ENCODE measurements at places on chromosomes 12 and 14.

DNA sequence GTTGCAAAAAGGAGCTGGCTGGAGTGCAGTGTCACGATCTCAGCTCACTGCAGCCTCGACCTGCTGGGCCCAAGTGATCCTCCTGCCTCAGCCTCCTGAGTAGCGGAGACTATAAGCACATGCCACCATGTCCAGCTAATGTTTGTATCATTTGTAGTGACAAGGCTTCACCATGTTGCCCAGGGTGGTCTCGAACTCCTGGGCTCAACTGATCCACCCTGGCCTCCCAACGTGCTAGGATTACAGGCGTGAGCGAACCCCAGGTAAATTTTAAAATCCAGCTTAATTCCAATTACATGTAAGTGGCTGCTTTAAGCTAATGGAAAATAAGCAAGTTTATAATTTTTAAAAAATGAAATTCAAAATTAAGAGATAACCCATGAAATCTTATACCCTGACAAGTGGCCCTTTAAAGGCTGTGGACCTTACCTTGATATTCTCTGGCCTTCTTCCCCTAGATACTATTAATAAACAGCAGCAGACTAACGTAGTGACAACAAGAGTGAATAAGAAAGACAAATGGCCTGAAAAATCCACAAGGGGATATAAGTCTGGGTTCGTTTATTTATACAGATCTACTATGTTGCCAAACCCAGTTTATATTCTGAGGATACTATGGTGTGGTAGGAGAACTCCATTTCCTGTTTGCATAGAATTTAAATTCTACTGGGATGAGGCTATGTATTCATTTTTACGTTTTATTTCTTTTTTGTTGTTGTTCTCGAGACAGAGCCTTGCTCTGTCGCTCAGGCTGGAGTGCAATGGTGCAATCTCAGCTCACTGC lies 25.6 kb upstream of the SLC2A3 start:
- no peak for DNase-seq

GRCh38 chr14:24108336-24108874 lies 6.2 kb upstream of the DCAF11 start:
- DNase-seq: no peak

- DNase-seq: peak; percentile 57
These were observed 15.3 kb upstream of the DGLUCY start for GRCh38 chr14:91098591-91098990.

GRCh38 chr12:118337194-118337838 lies 35.4 kb downstream of the TAOK3 start:
- DNase-seq: peak; percentile 50

GRCh38 chr12:22578328-22578727 lies 34.0 kb upstream of the C2CD5 start:
- no peak for DNase-seq

DNA sequence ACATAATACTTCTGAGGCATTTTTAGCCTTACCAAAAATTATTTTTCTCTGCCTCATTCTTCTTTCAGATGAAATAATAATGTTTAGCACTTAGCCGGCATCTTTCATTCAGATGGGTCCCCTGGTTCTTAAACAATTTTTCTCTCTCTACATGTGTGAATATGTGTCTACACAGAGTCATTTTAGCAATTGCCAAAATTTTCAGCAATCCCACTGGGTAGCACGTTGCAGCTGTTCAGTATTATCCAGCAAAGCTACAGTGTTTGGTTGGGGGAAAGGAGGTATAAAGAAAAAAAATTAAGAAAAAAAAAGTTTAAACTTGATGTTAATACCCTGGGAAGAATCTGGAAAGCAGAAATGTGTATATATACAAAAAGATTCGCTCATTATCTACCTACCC lies 160.5 kb upstream of the TRHDE start:
- DNase-seq: no peak

GRCh38 chr14:67423424-67423823 lies 11.5 kb upstream of the PLEK2 start:
- no peak for DNase-seq

GRCh38 chr14:93619176-93619793 lies 169.0 kb downstream of the PRIMA1 start:
- DNase-seq: peak; percentile 71

DNA sequence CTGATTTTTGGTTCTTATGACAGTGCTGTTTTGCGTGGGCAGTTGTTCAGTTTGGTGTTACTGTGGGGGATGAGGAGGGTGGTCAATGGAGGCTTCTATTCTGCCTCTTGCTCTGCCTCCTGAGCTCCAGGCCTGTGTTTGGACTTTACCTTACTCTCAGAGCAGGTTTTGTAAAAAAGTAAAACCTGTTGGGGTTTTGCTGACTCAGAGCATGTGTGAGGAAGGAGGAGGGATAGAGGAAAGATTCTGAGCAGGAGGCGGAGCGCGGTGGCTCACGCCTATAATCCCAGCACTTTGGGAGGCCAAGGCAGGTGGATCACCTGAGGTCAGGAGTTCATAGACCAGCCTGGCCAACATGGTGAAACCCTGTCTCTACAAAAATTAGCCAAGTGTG lies 6.7 kb downstream of the A2ML1 start:
- no peak for DNase-seq

GRCh38 chr14:85142982-85143381 lies 387.0 kb upstream of the FLRT2 start:
- no peak for DNase-seq

DNA sequence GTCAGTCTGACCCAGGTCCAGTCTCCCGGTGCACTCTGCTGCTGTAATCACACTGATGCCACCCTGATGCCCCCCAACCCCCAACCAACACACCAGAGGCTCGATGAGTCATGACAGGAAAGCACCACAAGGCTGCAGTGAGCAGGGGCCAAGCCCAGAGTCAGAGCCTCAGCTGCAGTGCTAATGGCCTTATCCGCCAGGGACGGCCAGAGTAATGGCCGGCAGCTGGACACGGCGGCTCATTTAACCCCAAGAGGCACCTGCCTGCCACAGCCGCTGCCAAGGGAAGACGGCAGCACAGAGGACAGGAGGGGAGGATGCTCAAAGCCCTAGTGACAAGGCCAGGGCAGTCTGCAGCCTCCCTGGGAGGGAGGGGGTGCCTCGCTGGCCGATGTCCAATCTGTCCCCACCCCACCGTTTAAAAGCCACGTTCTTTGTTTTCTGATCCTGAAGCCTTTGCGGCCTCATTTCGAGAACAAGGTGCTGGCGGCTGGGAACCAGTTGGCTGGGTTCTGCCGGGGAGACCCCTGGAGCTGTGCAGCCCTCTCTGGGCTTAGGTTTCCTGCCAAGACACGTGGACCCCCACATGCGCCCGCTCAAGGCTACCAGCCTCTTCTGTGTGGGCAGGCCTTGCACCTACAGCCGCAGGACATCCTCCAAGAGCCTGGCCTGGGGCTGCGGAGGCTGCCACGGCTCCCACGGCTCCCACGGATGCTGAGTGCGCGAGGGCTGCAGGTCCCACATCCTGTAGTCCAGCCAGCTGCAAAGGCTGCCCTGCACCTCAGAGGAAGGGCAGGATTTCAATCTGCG lies 13.1 kb downstream of the CCDC85C start:
- peak; percentile 80 for DNase-seq

- DNase-seq: no peak
These were observed 145.4 kb upstream of the FKBP4 start for GRCh38 chr12:2649201-2650030.

DNA sequence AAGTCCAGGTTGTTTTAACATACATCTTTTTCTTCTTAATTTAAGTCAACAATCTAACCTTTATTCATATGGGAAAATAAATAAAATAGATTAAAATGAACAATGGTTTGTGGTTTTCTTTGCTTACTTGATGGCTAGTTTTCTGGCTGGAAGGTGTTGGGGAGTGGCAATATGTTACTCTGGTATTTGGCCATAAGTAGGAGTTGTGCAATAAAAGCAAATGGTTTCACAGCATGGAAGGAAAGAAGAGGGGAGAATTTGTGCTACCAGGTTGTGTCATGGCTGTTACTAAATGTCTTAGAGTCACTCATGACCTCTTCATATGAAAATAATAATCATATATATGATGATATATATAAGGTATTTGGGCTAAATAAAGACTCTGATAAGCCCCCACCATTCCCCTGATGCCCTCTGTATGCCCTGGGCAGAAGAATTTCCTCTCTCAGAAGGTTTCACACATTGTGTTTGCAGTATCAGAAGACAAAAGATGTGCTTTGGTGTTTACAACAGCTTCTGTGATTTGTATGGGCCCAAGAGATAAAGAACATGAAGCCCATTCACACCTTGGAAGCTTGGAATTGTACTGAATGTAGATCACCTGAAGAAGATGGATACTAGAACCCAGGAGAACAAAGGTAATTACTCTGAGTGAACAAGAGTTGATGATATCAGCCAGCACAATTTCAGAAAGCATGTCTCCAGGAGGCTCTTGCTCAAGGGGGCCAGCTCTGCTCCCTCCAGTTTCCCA lies 160.9 kb downstream of the ALG10B start:
- DNase-seq: no peak

DNA sequence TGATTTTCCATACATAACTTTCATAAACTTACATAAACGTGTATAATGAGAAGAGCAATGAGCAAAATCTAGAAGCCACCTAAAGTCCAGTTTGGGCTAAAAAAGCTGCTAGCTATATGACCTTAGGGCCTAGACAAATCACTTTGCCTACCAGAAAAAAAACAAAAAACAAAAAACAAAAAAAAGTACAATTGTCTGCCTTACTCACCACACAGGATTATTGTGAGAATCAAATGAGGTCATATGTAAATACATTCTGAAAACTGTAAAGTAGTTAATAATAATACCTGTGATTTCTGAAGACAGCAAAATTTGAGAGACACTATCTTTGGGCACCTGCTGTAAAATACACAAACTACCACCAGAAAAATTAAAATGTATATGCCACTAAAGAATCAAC lies 4.2 kb downstream of the ATP2B1 start:
- no peak for DNase-seq

- no peak for DNase-seq
These were observed 6.3 kb upstream of the NANOGNB start for GRCh38 chr12:7758766-7759140.

DNA sequence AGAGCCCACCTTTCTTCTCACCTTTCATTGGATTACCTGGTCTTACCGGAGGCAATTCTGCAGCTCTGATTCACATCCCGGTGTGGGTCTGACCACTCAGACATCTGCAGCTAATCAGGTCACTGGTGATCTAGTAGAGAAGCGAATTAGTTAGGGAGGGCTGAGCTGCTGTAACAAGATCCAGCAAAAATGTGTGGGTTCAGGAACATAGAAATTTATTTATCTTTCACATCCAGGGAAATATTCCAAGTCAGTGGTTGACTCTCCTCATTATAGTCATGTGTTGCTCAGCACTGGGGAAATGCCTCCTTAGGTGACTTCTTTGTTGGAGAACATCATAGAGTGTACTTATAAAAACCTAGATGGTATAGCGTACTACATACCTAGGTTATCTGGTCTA lies 218.7 kb upstream of the PELI2 start:
- no peak for DNase-seq

GRCh38 chr14:57189070-57189469 lies 79.6 kb downstream of the EXOC5 start:
- peak; percentile 30 for DNase-seq

DNA sequence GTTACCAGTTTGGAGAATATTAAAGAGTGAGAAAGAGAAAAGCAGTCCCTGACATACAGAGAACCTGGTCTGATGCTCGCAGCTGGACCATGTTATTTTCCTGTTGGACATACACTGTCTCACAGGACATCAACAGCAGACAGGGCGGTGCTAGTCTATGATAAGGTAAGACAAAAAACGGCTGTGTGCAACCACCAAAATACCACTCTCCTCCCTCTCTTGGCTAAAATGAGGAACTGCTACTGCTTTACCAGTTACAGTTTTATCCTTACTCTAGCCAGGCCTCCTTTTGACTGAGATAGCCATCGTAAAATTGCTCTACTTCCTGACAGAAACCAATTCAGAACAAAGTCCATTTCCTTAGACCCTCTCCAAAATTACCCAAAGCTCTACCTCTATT lies 47.0 kb upstream of the ERGIC2 start:
- DNase-seq: peak; percentile 3

DNA sequence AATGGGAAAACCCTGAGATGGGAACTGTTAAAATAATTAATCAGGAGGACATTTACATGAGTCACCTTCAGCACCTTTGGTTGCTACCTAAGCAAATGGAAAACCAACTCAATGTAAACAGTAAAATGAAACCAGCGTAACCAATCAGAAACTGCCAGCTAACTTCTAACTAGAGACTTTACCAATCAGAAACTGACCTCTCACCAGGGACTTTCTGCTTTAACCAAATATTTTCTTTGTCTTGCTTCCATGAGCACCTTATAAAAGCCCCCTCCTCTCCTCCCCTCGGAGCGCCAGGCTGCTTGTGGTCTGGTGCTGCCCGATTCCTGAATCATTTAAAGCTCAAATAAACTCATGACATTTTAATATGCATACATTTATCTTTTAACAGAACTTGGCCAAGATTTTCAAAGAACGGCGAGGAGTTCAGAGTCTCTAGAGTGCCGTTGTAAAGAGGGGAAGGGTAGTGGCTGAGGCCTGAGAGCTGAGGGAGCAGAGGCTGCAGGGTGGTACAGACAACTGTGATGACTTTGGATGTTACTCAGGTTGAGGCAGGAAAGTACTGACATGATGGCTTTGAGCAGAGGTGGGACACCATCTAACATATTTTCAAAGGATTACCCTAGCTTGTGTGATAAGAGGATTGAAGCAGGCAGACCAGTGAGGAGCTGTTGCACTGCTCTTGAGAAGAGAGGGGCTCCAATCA lies 183.6 kb downstream of the CRADD start:
- no peak for DNase-seq

GRCh38 chr14:30998100-30998706 lies 27.2 kb upstream of the AP4S1 start:
- peak; percentile 8 for DNase-seq

DNA sequence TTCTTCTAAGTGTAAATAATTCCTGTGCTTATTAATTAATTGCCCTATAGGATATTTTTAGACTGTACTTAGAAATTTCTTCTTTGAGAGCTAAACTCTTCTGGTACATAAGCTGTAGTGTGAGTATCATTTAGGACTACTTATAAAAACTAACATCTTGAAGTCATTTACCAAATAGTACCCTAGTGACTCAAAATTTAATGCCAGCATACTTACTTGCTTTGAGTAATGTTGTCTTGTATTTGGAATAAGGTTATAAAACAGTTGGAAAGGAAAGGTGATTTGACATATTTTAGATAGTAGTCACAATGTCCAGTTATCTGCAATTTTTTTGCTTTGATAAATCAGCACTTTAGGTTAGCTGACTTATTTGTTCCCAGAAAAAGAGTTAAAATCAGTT lies 39.1 kb downstream of the SPATA7 start:
- peak; percentile 61 for DNase-seq

- no peak for DNase-seq
These were observed 112.3 kb upstream of the DNM1L start for GRCh38 chr12:32566663-32567295.

- no peak for DNase-seq
These were observed 60.3 kb downstream of the ATP2B1 start for GRCh38 chr12:89648211-89648930.

DNA sequence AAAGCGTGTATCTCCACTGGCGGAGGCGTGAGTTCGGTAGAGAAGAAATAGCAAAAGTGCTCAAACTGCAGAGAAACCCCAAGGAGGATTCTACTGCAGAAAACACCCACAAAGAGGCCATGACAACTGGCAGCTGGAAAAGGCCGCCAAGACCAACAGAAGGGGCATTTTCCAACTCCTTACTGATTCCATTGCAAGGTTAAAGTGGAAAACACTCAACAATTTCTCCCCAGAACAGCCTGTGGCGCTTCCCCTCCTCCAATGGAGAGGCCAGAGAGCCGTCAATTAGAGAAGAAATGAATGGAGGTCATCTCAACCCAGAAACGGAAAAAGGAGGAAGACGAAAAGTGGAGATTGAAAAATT lies 618 bp upstream of the ANKRD52 start:
- DNase-seq: no peak
